Posterior vena cava (tissue), 2 donors: ENCODE measurements at places on chromosomes 12 and 14. TPM values are rescaled to one million over a fixed set of nuclear protein-coding genes. Genes with fewer than 3 reads are reported as not detected.

DNA sequence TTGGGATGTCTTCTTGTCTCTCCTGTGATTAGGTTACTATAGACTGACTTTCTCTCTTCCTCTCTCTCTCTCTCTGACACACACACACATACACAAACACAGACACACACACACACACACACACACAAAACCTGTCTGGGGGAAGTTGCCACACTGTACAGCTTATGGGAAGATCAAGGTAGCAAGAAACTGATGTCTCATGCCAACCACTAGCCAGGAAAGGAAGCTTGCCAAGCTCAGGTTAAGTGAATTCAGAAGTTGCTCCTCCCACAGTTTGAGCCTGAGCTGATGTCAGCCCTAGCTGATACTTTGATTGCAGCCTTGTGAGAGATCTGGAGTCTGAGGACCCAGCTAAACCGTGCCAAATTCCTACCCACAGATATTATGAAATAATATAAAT lies 67.1 kb downstream of the PPFIA2 start:
- no peak for DNase-seq

The NTF3 gene
- total RNA-seq = 17.9 TPM

DNA sequence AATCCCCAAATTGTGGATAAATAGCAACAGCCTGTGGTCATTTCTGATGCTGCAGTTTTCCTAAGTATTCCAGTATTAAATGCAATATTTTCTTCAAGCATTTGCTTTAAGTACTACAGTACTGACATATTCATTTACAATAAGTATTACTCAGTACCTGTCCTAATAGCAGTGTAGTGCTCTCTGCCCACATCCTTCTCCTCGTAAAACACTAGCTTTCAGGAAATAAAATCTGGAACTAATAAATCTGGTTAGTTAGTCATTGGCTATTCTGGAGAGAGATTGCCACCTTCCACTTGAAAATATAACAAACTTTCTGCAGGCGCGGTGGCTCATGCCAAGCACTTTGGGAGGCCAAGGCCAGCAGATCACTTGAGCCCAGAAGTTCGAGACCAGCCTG lies 441.5 kb downstream of the PRKD1 start:
- no peak for DNase-seq

The SOCS4 gene
- total RNA-seq = 34.3 TPM

The PAN2 gene
- total RNA-seq = 40.7 TPM

The ADAM21 gene
- not detected for total RNA-seq

The NGB gene
- total RNA-seq = not detected

GRCh38 chr14:55572578-55572977 lies 7.4 kb upstream of the KTN1 start:
- no peak for DNase-seq

DNA sequence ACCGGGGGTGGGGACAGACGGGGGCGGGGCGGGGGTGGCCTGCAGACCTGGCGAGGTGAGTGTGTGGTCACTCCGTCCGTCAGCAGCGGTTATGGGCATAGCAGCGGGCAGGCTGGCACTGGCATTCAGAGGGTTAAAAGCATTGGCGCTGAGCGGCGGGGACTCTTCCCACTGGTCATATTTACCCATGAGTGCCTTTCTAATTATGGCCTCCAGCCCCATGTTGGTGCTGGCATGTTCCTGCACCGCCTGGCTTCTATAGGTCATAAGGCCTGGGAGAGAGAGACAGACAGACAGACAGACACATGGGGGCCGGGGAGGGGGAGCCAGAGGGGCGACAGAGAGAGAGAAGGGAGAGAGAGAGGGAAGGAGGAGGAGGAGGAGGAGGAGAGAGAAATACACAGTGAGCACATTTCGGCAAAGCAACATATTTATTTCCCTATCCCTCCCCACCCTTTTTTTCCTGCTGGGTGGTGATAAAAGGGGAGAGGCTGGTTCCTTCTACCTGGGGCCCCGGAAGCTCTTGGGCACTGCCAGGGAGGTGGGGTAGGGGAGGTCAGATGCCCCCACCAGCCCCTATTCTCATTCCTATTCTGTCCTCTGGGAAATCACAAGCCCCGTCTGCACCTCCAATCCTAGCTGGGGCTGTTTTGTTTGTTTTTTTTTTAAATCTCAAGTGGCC lies 32.6 kb downstream of the RFLNA start:
- no peak for DNase-seq

The CCDC196 gene
- not detected for total RNA-seq

- DNase-seq = no peak
Observed at GRCh38 chr12:93245543-93245942, 132.2 kb upstream of the NUDT4 start.

DNA sequence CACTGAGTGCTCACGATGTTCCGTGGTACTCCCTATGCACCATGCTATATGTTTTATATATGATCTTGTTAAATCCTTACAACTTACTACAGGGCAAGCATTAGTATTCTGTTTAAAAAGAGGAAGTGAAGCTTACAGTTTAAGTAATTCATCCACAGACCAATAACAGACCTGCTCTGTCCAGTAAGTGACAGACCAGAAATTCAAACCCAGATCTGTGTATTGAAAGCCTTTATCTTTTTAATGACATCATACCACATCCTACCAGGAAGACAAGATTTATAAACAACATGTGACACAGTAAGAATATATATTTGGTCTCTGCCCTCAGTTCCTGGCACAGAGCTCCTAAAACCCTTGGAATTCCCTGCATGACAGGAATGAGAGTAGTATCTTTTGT lies 206.5 kb downstream of the STXBP6 start:
- no peak for DNase-seq

The NFE2 gene
- total RNA-seq = 3.5 TPM

- DNase-seq = no peak
Observed at GRCh38 chr12:123966596-123966995, 6.0 kb downstream of the CCDC92 start.

The SOX5 gene
- total RNA-seq = 18.1 TPM

The REP15 gene
- 1.5 TPM for total RNA-seq

GRCh38 chr14:51323492-51323891 lies 83.4 kb downstream of the TMX1 start:
- DNase-seq = no peak

- DNase-seq = no peak
Observed at GRCh38 chr12:2801044-2801783, 6.4 kb downstream of the FKBP4 start.

DNA sequence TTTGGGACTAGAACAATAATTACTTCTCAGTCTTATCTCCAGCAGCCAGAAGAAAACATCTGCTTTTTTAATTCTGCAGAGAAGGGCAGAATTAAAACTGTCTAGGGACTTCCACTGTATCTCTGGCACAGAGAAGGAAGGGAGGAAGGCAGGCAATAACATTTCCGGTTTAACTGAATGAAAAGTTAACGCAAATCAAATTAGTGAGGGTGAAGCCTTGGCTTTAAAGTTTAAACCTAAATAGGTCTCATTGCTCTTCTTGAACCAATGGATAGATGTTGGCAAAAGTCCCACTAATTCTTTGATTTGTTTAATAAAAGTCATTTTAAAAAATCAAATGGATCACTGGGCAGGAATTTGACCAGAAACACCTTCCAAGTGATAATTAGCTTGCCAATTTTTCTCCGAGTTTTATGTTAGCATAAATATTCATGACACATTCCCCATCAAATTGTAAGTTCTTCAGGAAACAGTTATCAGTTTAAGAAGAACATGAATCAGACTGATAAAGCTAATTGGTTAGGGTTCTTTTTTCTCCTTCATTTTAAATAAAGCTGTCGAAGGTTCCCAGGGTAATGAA lies 181.9 kb downstream of the SLC15A5 start:
- DNase-seq = no peak

DNA sequence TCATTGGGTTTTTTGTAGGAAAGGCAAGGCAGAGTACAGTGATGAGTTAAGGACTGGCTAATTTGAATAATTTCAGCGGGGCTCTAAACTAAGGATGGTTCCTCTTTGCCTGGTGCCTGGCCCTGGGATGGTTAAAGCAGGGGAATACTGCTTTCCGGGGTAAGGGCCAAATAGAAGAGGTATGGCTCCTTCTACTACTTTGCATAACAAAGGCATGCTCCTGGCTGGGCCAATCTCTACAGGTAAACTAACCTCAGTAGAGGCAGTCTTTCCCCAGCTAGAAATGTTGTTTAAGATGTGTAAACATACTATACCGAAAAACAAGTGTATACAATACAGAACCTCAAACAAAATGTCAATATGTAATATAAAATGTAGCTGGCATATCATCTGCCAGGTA lies 1239.0 kb downstream of the SLC16A7 start:
- DNase-seq = no peak

The DCAF5 gene
- 50.0 TPM for total RNA-seq

The SLC25A21 gene
- 1.2 TPM for total RNA-seq

The FAM222A gene
- 0.79 TPM for total RNA-seq

DNA sequence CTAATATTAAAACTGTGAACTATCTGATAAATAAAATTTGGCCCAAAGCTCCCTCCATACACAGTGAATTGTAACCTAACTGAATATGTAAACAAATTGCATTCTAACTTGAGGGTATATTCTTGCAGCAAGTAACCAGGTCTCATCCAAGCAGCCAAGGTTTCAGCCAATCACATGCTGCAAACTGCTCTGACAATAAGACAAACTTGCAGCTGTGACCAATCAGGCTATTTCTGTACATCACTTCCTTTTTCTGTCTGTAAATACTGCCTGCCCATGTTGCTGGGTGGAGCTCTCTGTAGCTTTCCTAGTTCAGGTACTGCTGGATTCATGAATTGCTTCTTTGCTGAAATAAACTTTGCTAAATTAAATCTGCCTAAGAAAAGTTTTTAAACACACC lies 499.0 kb downstream of the GALC start:
- no peak for DNase-seq
